Liver (tissue), 10 donors: ENCODE measurements at places on chromosomes 5 and 9.
A peak's percentile ranks its signal among the peaks of the same experiment; 100 is the strongest.

GRCh38 chr9:92617951-92618510, 51.9 kb downstream of the IPPK start:
- DNase-seq = no peak

- DNase-seq = no peak
Measured at GRCh38 chr5:112693301-112693700, 44.4 kb upstream of the APC start.

GRCh38 chr5:38645508-38645907, 89.1 kb upstream of the LIFR start:
- DNase-seq = no peak

- no peak for DNase-seq
Measured at GRCh38 chr9:35840881-35841644, 12.0 kb downstream of the TMEM8B start.

DNA sequence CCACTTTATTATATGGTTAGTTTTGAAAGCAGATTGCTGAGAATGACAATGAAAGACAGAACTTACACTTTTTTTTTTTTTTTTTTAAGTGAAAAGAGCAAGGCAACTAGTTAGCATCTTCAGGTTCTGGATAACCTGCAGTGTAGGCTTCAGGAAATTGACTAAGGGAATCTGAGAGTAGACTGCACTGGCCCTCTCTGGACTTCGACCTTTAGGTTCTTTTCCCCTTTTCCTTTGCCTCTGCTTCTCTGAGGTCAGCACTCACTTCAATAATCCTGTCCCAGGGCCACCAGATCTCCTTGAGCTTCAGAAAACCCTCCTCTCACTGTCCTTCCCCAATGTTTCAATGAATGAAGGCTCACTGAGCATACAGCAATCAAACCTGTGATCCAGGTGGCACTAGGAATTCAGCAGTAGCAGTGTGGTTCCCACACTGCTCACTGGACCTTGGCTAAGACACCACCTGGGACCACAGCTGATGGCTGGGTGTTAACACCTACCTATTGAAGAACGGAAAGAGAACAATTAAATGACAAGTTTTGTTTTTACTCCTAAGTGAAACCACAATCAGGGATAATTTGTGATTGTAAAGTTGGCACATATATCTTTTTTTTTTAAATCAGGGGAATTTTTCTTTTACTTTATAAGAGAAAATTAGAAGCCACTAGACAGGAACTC, 85.8 kb upstream of the IL6ST start:
- DNase-seq = no peak

GRCh38 chr5:62043289-62044280, 262.4 kb upstream of the KIF2A start:
- DNase-seq = no peak

- DNase-seq = no peak
Measured at GRCh38 chr9:114953959-114954358, 23.6 kb upstream of the TNFSF8 start.

DNA sequence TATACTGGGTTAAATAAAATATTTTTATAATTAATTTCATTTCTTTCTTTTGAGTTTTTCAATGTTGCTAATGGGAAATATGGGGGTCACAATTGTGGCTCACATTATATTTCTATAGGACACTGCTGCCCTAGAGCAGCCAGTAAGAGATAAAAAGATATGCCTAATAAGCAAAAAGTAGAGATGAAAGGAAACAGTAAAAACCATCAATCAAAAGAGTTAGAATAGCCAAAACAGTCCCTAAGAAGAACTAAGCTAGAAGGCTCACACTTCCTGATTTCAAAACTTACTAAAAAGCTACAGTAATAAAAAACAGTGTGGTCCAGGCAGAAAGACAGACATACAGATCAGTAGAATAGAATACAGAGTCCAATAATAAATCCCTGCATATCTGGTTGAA, 104.4 kb downstream of the FANCC start:
- no peak for DNase-seq

DNA sequence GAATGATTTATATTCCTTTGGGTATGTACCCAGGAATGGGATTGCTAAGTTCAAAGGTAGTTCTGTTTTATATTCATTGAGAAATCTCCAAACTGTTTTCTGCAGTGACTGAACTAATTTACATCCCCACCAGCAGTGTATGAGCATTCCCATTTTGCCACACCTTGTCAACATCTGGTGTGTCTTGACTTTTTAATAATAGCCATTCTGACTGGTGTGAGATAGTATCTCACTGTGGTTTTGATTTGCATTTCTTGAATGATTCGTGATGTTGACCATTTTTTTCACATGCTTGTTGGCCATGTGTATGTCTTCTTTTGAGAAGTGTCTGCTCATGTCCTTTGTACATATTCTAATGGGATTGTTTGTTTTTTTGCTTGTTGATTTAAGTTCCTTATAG, 421.5 kb downstream of the KIAA0825 start:
- DNase-seq = no peak

DNA sequence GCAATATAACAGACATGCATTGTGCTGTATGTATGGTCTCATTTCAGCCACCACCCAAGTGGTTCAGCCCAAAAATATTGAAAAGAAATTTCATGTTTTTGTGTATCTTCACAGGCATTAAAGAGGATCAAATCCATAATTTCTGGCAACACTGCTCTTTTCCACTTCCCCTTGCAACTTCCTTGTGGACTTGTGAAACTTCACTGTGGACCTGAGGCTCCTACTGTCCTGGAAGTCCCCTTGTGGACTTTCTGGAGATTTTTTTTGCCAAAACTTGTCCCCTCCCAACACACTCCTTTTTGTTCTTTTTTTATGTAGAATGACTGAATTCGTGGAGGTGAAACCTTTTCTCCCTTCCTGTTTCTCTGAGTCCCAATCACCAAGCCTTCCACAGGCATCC, 14.3 kb downstream of the OTULINL start:
- no peak for DNase-seq

DNA sequence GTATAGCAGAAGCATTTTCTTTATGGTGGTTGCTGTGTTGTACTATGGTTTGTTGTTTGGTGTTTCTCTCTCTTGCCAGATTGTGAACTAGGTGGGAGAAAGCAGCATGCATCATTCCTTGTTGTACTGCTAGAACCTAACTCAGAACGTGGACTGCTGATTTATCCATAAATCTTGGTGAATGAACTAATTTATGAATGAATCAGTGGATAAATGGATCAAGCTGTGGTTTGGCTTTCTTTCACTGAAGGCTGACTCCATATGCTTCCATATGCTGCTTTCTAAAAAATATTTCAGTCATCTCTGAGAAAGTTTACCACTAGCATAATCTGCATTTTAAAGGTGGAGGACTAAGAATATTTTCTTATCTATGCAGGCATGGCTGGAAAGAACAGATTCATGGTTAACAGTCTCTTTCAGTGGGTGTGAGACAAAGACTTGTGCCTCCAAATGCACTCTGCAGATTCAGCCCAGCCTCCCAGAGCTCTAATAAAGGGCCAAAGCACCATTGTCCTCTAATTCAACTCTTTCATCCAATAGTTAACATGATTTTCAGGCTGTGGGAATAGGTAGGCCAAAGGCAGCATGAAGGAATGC, 237.7 kb downstream of the SH3GL2 start:
- no peak for DNase-seq

GRCh38 chr5:165576678-165577275, 2071.4 kb downstream of the MAT2B start:
- DNase-seq = no peak

DNA sequence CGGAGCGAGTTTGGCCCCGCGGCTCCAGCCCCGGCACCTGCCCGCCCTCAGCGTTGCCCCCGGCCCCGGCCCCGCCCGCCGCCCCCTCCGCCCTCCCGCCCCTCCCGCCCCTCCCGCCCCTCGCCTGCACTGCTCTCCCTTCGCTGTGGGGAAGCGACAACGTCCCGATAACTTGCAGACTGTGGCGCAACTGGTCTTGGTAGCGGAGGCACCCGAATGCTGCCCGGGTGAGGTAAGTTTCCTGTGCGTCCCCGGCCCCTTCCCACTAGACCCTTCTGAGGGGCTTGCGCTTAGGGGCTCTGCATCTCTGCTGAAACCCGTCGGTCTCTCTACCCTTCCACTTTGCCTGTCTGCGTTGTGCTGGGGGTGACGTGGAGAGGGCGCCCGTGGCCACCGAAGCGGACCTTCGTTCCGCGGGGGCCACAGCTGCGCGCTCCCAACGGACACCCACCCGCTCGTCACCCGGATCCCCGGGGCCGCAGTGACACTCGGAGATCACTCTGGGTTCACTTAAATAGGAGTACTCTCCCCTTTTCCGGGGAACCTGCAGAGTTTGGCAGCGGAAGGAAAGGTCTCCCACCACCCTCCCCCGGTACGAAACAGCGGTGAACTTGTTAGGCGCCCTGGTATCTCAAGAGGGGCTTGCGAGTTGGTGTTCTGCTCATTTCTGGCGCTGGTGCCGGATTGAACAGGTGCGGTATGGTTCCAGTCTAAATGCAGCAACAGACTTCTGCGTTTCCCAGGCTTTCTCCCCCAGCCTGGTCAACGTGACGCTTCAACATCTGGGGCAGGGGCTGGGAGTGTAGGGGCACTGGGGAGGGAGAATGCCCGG, 707 bp downstream of the PIP5K1B start:
- peak; percentile 73 for DNase-seq

GRCh38 chr9:22469928-22470544, 23.4 kb downstream of the DMRTA1 start:
- DNase-seq = no peak
